ENCODE measurements at places on chromosomes 5 and 9.

GRCh38 chr5:12277504-12278192, 373.4 kb upstream of the CTNND2 start:
- DNase-seq = no peak

DNA sequence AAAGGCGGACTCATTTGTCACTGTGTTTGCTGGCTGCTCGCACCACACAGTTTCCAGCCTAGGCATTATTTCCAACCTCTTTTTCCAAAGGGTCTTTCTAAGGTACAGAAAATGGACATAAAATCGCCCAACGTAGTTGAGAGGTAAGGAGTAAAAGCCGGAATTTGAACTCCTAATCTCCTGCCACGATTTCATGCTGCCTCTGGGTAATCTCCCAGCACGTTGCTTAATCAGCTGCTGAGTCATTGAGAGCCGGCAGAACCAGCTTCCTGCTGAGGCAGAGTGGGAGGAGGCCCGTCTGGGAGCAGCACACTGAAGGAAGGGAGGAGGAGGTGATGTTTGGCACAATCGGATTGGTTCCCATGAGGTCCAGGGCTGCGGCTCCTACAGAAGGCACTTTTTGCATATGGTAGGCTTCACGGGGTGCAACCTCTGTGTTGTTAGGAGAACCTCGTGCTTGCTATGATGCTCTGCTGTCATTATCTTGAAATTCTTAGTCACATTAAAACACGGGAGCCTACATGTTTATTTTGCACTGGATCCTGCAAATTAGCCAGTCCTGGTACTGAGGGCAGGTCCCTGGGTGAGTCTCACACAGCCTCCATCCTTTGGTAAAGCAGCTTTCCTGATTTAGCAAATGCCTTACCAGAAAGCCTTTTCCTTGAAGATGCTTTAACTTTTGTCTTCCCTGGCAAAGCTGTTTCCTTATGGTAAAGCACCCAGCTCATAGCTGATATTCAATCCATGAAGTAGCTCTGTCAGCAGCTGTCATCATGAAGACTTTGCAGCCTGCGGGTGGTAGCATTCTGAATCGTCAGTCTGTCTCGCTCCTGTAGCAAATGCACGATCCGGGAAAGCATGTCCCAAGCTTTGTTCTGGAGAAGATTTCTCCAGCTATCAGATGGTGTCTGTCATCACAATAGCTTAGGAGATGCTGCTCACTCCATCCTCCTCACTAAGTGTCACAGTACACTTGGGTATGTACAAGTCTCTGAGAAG, 191.6 kb upstream of the MSX2 start:
- DNase-seq = no peak

DNA sequence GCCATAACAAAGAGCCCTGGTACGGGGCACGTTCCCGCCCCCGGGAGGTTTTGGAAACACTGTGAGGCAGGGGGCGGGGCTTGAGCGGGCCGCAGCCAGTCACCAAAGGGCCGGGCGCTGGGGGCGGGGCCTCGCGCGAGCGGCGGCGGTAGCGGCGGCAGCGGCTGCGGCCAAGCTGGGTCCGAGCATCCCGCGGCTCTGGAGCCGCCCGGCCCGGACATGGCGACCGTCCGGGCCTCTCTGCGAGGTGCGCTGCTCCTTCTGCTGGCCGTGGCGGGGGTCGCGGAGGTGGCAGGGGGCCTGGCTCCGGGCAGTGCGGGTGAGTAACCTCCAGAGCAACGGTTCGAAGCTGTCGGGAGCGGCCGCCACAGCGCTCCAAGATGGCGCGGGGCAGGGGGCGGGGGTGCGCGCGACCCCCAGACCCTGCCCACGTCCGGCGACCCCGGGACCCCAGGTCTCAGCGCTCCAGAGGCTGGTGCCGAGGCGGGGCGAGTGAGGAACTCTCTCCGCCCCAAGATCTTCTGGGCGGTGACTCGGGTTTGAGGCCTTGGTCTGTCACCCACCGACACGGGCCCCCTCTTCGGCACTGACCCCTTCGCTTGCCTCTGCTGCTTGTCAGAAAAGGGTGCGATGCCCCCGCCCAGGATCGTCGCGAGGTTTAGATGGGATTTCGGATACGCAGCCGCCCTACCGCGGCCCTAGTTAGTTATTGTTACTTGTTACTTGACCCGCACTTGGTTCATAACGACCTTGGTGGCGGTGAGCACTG, at the start of gene RECK:
TSS of gene RECK (plus strand) at position 134 of the 769 bp plus-strand sequence. CDS start at position 220, 86 bp downstream.
- DNase-seq = no peak

DNA sequence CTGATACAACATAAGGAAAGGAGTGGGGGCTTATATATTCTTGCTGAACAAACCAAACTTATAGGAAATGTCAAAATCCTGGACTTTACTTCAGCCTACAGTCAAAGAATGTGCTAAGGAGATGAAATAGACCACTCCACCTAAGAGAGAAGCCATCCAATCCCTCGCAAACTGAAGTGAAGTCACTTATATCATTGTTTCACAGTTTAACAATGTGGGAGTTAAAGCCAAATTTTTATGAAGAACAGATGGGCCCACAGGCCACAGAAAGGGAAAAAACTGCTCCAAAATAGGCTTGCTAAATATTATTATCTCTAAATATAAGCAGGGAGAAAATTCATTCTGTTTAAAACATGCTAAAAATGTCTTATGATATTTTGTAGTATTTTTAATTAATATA, 233.3 kb downstream of the GAS1 start:
- DNase-seq = no peak

DNA sequence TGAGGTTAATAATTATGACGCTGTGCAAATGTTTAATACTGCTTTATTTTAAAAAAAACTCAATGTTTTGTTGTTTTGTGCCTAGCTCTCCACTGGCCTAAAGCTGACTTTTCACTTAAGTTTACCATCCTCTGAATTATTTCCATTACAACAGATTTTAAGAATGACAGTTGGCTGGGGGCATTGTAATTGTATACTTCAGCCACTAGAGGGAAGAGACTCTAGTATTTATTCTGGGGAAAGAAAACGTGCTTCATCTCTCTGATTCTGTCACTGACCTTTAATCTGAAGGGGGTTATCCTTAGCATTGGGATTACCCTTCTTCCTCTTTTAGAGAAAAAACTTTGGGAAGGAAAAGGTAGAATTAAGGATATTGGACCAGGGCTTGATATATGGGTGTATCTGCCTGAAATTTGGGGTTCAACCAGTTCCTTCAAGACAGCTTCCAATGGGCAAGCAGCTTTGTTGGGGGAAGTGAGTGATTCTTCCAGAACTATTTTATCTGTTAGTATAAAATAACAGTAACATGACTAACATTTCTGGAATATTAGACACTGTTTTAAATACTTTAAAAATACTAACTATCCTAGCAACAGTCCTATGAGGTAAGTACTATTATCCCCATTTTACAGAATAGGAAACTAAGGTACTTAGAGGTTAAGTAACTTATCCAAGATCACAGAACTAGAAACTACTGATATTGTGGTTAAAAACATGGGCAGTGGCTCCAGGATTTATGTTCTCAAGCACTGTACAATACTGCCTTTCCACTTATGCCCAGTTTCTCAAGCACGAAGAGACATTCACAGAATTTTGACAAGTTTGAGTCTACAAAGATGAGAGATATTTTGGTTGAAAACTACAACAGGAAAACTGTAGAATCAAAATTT, 208.4 kb downstream of the CD180 start:
- DNase-seq = no peak

GRCh38 chr5:119631660-119632059, 2.3 kb downstream of the FAM170A start:
- DNase-seq = no peak

DNA sequence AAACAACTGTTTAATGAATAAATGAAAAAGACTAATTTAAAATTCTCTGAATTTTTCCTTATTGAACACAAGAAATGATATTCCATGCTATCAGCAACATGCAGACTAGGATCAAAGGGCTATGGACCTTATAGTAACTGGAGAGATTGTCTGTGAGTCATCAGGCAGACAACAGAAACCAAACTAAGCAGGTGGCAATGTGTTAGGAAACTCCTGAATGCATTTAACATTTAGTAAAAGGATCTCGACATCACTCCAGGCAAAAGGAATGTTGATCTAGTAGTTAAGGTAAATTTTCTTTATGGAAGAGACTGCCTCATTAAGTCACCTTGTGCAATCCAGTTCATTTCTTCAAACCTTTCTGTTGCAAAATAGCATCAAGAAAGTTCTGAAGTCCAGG, 58.4 kb downstream of the ARL15 start:
- no peak for DNase-seq

DNA sequence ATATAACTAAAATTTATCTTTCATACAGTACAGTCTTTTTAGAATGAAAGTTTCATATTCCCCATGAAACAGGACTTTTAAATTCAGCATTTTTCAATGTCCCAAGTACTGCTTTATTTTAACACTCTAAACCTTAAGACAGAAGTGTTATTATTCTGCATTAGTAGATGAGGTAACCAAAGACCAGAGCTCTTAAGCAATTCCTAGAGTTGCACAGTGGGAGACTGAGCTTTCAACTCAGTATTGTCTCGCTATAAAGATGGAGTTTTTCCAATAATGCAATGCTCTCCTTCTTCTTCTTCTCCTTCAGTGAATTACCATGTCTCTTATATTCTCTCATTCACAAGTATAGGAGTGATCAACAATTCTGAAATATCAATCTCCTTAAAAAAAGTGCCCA, 479.7 kb downstream of the CETN3 start:
- DNase-seq = no peak

GRCh38 chr9:122402874-122403273, 32.0 kb downstream of the PTGS1 start:
- DNase-seq = no peak

DNA sequence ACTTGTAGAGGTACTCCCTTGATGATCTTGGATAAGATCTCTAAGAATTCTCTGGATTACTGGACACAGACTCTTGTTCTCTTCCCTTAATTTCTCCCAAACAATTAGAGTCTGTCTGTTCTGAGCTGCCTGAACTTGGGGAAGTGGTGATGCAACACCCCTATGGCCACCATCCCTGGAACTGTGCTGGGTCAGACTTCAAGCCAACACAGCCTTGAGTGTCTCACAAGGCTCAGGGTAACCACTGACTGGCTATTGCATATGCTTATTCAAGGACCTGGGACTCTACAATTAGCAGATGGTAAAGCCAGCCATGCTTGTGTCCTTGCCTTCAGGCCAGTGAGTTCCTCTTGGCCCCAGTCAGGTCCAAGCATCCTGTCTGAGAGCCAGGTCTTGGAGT, 504.5 kb downstream of the MAN2A1 start:
- no peak for DNase-seq

DNA sequence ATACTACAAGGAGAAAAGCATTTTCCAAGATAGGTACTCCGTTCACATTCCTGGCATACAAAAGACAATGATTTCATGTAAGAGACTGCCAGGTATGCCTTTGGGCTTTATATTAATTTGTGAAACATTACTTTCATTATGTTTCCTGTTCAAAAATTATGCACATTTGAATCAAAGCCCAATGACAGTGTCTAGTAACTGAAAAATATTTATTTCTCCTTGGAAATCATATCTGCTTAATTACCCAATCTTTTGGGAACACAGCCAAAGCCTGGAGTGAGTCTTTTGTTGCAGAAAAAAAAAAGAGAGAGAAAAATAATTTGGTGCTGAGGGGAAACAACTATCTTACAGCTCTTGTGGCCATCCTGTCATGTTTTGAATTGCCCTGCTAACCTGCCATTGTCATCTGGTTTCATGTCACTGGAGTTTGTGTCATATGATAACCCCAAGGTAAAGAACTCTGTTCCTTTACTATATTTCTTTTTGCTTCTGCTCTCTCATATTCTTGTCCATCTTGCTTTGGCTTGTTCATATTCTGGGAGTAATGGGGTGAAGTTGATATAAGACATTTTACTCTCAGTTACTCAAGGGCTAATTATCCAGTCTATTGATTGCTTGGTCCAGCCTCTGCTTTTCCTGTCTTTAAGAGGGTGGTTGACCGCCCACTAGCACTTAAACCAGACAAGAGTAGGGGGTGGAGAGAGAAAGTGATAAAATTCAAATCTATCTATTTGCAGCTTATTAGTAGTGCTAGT, 238.3 kb upstream of the NUDT12 start:
- DNase-seq = no peak

GRCh38 chr5:13934921-13935320, 9.6 kb downstream of the DNAH5 start:
- DNase-seq = no peak

DNA sequence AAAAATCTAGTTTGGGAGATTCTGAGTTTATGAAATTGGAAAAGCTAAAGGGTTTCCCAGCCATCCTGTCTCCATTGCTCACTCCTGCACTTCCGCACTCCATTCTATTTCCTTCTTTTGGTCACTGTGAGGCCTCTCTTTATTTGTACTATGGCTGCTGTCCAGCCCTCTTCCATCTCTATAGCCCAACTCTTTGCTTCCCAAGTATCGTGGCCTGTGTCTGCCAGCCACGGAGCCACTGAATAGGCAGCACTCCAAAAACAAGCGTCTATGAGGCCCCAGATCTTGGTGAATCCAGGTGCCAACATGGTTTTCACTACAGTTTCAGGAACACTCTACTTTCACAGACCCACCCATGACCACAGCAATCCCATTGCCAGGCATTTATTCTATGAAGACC, 37.2 kb downstream of the GRAMD2B start:
- DNase-seq = no peak

GRCh38 chr9:35760651-35761050, 6.6 kb upstream of the MSMP start:
- DNase-seq = no peak

DNA sequence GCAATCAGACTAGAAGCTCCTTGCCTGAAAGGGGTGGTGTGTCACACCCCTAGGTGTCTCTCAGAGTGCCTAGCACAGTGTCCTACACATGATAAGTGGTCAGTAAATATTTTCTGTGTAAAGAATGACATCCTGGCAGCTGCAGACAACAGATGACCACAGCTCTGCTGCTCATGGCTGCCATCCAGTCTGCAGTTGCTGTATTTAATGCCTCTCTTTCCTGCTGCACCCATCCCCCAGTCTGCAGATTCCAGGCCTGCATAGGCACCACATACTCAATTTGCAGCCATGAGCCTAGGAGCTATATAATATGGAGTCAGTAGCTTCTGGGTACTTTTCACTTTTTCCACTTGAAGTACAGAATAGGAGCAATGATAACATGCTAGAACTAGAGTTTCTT, 94.9 kb upstream of the NR4A3 start:
- no peak for DNase-seq

GRCh38 chr5:143182901-143183820, 220.3 kb downstream of the NR3C1 start:
- no peak for DNase-seq

DNA sequence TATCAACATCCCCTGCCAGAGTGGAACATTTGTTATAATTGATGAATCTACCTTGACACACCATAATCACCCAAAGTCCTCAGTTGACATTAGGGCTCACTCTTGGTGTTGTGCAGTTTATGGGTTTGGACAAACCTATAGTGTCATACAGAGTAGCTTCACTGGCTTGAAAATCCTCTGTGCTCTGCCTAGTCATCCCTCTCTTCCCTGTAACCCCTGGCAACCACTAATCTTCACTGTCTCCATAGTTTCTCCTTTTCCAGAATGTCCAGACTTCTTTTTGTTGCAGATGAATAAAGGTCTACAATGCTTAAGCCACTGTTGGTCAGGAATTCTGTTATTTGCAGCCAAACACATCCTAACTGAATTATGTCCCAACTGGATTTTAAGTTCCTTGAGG, 22.5 kb upstream of the SUB1 start:
- no peak for DNase-seq

GRCh38 chr5:104456122-104456521, 893.5 kb upstream of the NUDT12 start:
- peak; percentile 69 for DNase-seq
